ENCODE measurements at places on chromosomes 13 and 19. TPM values are rescaled to one million over a fixed set of nuclear protein-coding genes. Genes with fewer than 3 reads are reported as not detected.

DNA sequence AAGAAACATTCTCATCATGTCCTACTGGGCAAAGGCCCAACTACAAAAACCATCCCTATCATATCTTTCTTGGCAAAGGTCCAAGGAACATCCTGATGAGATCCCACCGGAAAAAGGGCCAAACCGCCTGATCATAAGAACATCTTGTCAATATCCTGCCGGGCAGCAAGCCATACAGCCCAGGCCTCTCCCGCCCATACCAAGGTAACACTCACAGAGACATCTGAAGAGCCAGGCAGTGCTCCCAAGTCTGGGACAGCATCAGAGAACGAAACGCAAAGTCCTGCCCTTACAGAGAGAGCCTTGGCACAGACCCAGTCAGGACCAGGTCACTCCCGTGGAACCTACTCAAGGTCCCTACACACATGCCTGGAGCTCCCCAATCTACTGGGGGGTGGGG is 18.5 kb upstream of the ZNF331 start:
- DNase-seq = no peak

The KIR3DL2 gene
- total RNA-seq = not detected

DNA sequence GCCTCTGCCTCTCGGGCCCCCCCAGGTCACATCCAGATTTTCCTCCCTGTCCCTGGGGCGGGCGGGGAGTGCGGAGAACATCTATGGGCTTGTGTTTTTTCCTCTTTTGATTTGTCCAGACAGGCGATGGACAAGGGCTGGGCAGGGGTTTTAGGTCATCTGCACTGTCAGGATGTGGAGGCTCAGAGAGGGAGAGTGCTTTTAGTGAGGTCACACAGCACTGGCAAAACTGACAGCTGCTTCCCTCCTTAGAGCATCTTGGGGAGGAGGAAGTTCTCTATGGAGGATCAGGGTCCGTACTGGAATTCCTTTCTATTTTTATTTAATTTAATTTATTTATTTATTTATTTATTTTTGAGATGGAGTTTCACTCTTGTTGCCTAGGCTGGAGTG is 38.9 kb downstream of the NFIC start:
- no peak for DNase-seq

DNA sequence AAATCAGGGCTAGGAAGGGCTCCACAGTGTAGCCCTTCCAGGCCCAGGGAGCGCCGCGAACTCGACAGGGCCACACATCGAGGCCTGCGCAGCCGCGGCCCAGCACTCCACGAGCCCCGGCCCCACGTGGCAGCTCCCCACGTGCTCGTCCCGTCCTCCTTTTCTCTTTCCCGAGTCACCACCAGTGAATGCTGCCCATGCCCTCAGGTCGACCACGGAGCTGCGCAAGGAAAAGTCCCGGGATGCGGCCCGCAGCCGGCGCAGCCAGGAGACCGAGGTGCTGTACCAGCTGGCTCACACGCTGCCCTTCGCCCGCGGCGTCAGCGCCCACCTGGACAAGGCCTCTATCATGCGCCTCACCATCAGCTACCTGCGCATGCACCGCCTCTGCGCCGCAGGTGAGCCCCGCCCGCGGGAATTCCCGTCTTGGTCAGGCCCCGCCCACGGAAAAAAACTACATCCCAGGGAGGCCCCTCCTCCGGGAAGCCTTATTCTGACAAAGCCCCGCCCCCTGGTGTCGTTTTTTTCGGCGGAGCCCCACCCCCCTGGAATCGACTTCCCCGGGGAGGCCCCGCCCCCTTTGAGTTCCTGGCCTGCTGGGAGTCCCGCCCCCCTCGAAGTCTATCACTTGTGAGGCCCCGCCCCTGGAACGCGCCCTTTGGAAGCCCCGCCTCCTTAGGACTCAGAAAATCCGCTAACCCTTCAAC is 7.0 kb downstream of the HIF3A start:
- peak; percentile 72 for DNase-seq

DNA sequence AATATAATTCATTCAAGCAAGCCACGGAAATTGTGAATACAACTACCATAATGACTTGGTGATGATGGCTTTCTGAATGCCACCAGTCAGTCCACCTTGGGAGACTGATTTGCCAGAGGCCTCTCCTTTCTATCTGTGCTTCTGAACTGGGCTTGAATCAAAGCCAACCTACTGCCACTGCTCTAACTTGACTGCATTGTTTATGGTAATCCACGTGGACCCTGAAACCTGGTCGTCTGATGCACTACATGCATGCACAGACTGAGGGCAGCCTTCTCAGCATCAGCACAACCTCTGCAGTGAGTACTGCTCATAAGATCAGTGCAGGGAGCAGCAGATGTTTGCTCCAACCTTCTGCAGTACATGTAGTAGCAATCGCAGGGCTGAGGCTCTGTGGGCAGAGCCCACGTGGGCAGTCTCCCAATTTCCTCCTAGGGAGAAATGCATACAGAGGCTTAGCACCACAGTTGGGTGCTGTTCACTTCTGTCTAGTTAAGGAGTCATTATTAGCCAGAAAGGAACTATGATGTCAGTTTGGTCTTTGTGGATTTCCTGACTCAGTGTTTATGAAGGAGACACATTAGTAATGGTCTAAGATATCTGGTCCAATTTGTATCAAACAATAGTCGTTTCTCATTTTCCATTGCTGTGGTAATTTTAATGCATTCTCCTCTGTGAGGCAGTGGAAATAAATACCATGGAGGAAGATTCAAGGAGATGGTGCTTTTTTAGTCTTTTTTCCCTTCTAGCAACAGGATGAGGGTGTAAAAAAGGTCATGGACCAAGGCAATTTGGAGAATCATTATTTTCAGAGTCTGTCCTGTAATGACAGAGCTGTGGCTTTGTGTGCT is 82.5 kb downstream of the AKAP11 start:
- DNase-seq = no peak

DNA sequence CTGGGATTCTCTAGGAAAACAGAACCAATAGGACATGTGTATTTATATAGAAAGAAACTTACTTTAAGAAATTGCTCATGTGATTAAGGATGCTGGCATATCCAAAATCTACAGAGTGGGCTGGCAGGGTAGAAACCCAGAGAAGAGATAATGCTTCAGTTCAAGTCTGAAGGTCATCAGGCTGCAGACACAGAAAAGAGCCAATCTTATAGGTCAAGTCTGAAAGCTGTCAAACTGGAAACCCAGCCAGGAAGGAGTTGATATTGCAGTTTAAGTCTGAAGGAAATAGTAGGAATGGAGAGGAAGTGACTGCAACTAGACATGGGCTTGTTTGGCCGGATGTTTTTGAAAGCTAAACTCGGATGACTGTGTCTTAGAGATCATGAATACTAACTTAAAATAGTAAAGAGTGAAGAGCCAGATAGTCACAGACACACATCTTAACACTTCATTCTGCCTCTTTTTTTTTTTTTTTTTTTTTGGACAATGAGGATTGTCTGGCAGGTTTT is 125.3 kb upstream of the GPC6 start:
- DNase-seq = no peak

The FXYD5 gene
- 7.6 TPM for total RNA-seq

The RYR1 gene
- 0.68 TPM for total RNA-seq

DNA sequence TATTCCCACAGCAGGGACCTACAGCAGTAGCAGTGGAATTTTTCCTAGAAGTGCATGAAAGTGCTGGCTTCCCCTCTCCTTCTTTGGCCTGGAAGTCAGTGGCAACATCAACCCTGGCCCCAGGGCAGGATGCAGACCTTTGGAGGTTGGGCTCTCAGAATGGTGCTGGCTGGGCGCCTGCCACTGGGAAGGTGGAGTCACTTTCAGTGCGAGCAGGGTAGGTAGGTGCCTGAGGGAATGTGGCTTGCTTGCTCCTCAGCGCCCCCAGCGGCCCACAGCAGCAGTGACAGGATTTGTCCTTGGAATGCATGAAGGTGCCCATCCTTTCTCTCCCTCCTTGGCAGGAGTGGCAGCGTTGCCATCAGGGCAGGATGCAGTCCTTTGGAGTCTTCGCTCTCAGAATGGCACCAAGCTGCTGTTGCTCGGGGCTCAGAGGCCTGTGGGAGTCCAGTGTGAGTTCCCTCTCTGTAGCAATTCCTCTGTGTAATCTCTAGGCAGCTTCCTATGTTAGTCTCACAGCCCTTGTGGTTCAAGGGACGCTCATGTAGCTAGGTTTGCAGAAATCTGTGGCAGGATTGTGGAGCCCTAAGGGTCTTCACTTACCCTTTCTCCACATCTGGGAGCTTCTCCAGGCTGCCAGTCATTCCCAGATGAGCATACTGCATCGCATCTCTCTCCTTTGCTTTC is 354.4 kb upstream of the DACH1 start:
- peak; percentile 47 for DNase-seq

- no peak for DNase-seq
Measured at GRCh38 chr13:46345866-46346265, 41.2 kb downstream of the RUBCNL start.

The RFPL4AL1 gene
- not detected for total RNA-seq

DNA sequence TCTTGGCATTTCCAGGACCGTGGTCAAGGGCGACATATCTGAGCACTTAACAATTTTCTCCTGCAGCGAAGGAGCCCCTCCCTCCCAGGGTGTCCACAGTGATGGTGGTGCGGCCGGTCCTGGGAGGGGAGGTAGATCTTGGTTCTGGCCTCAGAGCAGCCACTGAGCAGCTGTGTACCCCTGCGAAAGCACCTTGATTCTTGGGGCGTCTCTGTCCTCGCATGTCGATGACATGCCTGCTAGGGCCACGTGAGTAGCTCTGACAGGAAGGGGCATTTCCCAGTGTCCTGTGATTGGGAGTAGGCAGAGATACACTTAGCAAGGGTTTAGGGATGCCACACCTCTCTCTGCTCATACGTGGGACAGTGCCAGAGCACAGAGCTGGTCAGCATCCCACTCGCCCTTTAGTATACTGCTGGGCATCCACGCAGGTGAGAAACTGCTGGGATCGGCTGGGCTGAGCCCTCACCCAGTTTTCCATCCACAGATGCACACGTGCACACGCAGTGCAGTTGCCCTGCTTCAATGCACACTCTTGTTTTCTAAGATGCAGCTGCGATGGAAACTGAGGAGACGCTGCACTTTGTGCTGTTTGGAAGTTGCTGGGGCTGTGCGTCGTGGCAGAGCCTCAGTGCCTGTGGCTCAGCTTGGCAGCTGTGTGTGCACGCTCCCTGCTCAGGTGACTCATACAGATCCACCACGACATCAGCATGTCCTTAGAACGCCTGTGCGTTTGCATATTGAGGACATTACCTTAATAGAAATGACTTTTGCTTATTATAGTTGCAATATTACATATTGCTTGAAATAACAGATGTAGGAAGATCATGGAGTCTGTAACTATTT is 66.8 kb downstream of the TEX29 start:
- no peak for DNase-seq

- no peak for DNase-seq
Measured at GRCh38 chr13:25179832-25180774, 8.0 kb upstream of the AMER2 start.

The SOX1 gene
- not detected for total RNA-seq

- no peak for DNase-seq
Measured at GRCh38 chr19:16970821-16971220, 55.8 kb downstream of the CPAMD8 start.

DNA sequence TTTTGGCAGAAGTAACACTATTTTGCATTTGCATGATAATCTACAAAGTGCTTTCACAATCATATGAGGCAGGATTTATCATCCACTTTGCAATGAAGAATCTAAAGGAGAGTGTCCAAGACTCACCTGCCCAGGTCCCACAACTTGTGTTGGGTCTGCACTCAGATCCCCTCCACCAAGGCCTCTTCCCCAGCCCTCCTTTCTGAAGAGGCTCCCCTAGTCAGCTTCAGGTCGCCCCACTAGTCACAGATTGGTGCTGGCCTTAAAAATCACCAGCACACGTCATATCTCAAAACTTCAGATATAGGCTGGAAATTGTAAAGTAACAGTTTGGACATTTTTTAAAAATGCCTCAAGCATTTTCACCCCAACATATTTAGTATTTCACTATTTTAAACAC is 17.5 kb downstream of the ATP7B start:
- DNase-seq = no peak

GRCh38 chr13:102645701-102646100 is 48.9 kb downstream of the TPP2 start:
- DNase-seq = no peak

GRCh38 chr19:821231-821824 is 427 bp downstream of the PLPPR3 start:
- DNase-seq = no peak

- DNase-seq = no peak
Measured at GRCh38 chr19:15101479-15102082, 5.6 kb upstream of the SYDE1 start.

- DNase-seq = no peak
Measured at GRCh38 chr13:86765462-86765861, 905.7 kb upstream of the SLITRK5 start.

DNA sequence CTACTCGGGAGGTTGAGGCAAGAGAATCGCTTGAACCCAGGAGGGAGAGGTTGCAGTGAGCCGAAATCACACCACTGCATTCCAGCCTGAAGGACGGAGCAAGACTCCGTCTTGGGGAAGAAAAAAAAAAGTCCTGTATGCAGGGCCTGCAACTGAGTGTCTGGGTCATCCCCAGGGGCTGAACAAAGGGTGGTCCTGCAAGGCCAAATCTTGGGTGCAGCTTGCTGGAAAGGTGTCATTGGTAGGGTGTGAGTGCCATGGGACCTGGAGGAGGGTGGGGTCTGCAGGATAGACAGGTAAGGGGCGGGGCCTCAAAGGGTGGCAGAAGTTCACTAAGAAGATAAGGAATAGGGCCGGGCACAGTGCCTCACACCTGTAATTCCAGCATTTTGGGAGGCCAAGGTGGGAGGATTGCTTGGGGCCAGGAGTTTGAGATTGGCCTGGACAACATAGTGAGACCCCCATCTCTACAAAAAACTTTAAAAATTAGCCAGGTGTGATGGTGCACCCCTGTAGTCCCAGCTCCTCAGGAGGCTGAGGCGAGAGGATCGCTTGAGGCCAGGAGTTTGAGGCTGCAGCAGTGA is 31.5 kb downstream of the ZSWIM4 start:
- no peak for DNase-seq

The ZNF382 gene
- 1.1 TPM for total RNA-seq

The KRTDAP gene
- total RNA-seq = not detected

The MUC16 gene
- not detected for total RNA-seq

The FPR3 gene
- 1.6 TPM for total RNA-seq

- no peak for DNase-seq
Measured at GRCh38 chr19:35037716-35038622, 3.6 kb upstream of the HPN start.

DNA sequence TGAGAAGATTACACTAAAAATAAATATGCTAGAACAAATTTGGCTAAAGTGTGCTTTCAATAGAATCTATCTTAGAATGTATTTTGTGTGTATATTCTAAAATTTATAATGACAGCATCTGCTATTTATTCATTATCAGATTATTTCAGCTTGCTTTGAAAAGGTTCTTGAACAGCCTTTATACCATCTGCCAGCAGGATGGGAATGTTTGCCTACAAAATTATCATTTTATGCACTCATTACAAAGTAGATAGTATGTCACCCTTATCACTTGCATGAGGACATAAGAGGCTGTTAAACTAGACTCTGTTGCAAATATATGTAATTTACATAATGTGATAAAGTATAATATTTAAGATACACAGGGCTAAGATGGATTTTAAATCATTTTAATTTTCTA is 1286.9 kb upstream of the PCDH20 start:
- no peak for DNase-seq
